ENCODE measurements at places on chromosomes 2 and 18. TPM values are rescaled to one million over a fixed set of nuclear protein-coding genes. Genes with fewer than 3 reads are reported as not detected.

- DNase-seq = no peak
Measured at GRCh38 chr2:166157578-166157977, 29.8 kb upstream of the SCN1A start.

The PROC gene
- total RNA-seq = not detected

DNA sequence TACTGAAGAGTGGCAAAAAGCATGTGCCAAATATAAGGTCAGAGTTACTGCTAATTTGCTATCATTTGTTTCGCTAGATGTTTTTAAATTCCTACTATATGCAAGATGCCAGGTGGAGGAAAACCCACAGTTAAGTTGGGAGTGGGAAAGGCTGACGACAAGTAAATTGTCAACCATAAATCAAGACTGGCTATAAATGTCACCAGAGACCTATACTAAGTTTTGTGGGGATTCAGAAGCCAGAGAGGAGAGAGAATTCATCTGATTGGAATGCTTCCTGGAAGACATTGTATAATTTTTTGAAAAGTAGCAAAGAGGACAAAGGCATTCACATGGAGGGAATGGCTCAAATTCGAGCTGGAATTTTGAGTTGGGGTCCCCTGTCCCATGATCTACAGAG is 64.3 kb downstream of the CFAP221 start:
- DNase-seq = no peak

DNA sequence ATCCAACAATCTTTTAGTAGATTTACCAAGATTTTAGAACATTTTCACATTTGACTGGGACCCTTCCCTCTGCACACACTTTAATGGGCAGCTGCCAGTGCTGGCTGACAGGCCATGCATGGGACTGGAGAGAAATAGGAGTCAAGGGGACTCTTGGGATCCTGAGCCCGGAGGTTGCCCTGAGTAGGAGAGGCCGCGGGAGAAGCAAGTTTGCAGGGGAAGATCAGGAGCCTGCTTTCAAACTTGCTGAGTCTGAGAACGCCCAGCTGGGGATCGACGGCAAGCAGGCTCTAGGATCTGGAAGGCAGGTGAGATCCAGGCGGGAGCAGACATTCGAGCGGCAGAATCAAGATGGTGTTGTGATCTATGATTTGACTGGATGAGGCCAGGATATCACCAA is 186.1 kb downstream of the HDAC4 start:
- DNase-seq = no peak

GRCh38 chr2:232410238-232410900 is 3.7 kb downstream of the ALPG start:
- DNase-seq = no peak

DNA sequence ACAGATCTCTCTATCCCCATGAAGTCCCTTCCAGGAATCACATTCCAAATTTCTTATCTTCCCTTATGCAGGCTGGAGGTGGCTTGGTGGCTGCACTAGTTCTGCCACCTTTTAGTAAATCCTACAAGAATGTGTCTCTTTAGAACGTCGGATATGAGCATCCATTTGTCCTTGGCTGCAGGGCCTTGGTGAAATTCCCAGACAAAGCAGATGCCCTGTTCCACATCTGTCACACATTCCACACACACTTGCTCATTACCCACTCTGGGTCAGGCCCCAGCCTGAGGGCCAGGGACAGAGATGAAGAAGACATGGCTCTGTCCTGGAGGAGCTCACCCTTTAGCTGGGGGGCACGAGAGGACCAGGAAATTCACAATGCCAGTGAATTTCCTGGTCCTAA is 31.2 kb upstream of the GPR17 start:
- DNase-seq = no peak

The TMEM247 gene
- not detected for total RNA-seq

- no peak for DNase-seq
Measured at GRCh38 chr2:97863829-97864228, 131.9 kb downstream of the TMEM131 start.

DNA sequence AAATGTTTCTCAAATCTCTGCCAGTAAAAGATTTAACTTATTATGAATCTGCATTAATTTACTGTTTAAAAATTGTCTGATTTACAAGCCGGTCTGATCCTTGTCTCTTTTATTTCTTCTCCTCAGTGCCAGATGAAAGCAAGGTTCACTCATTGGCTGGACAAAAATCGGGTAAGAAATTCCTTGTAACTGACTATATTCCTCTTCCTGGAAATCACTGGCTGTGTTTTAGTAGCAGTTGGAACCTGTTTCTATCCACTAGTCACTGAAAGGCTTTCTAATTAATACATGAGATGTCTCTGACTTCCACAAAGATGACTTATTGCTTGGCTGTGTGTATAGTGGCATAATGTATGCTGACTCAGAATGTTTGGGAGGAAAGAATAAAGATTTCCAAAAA is 436.6 kb upstream of the NRP2 start:
- DNase-seq = no peak

GRCh38 chr2:7915302-7916091 is 766.4 kb upstream of the ID2 start:
- DNase-seq = no peak

- DNase-seq = no peak
Measured at GRCh38 chr2:50952596-50952995, 79.3 kb downstream of the NRXN1 start.

The ALPI gene
- not detected for total RNA-seq

DNA sequence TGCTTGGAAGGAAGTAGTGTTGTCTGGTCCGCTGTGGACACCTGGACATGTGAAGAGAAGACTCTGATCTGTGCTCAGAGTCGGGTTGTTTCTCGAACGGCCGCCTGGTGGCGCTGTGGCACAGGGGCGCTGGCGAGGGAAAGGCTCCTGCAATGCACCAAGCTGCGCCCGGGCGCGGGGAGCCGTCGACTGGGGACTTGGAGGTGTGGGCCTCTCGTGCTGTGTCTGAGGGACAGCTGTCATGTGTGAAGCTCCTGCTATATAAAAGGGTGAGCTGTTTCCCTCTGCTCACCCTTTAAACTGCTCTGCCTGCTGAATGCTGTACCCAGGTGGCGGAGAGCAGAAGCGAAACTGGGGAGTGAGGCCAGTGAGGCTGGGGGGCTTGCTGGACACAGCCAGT is 44.0 kb downstream of the GNAL start:
- DNase-seq = peak; percentile 93

- no peak for DNase-seq
Measured at GRCh38 chr18:51537487-51537886, 340.0 kb upstream of the MEX3C start.

GRCh38 chr18:24988253-24988840 is 363.6 kb downstream of the ZNF521 start:
- no peak for DNase-seq

- DNase-seq = no peak
Measured at GRCh38 chr2:55961318-55961911, 37.8 kb upstream of the EFEMP1 start.

GRCh38 chr2:953975-954686 is 3.5 kb downstream of the SNTG2 start:
- no peak for DNase-seq

- no peak for DNase-seq
Measured at GRCh38 chr2:165425556-165425955, 43.9 kb upstream of the CSRNP3 start.

- no peak for DNase-seq
Measured at GRCh38 chr2:189657867-189658266, 3.4 kb upstream of the ASNSD1 start.

The HOXD11 gene
- not detected for total RNA-seq

- no peak for DNase-seq
Measured at GRCh38 chr2:40148334-40148733, 303.6 kb downstream of the SLC8A1 start.

DNA sequence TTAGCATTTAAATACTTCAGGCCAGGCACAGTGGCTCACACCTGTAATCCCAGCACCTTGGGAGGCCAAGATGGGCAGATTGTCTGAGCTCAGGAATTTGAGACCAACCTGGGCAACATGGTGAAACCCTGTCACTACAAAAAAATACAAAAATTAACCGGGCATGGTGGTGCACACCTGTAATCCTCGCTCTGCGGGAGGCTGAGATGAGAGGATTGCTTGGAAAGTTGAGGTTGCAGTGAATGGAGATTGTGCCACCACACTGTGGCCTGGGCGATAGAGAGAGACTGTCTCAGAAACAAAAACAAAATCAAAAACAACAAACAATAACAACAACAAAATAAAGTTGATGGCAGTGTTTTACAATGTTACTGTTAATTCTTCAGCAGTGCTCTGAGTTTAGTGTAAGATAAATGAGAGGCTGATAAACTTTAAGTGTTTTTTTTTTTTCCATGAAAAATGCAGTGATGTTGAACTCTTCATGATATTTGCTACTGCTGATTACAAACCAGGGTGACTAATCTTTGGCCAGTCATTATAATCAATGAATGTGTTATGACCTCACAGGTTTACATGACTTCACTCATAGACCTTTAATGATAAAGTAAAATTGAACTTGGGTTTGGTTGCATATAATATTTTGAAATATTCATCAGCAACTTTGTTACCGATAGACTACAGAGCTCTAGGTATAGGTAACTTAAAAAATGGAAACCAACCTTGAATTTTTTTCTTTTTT is 2.5 kb downstream of the ITGAV start:
- no peak for DNase-seq

The MALL gene
- 14.0 TPM for total RNA-seq

The ACMSD gene
- total RNA-seq = not detected

DNA sequence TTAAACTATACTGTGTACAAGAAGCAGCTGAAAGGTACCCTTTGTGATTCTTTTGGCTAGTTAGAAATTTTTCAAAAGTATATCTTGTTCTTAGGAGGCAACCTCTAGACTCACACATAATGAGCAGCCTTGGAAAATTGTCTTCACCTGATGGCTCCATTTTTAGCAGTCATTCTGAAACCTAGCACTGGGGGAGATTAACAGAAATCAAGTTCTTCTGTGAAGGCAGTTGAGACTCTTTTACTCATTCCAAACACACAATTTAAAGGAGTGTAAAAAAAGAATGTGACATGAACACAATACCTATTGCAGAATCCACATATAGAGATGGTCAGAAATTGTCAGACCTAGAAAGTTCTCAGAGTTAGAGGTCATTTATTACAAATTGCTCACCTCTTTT is 197.7 kb downstream of the UBE2E3 start:
- no peak for DNase-seq

DNA sequence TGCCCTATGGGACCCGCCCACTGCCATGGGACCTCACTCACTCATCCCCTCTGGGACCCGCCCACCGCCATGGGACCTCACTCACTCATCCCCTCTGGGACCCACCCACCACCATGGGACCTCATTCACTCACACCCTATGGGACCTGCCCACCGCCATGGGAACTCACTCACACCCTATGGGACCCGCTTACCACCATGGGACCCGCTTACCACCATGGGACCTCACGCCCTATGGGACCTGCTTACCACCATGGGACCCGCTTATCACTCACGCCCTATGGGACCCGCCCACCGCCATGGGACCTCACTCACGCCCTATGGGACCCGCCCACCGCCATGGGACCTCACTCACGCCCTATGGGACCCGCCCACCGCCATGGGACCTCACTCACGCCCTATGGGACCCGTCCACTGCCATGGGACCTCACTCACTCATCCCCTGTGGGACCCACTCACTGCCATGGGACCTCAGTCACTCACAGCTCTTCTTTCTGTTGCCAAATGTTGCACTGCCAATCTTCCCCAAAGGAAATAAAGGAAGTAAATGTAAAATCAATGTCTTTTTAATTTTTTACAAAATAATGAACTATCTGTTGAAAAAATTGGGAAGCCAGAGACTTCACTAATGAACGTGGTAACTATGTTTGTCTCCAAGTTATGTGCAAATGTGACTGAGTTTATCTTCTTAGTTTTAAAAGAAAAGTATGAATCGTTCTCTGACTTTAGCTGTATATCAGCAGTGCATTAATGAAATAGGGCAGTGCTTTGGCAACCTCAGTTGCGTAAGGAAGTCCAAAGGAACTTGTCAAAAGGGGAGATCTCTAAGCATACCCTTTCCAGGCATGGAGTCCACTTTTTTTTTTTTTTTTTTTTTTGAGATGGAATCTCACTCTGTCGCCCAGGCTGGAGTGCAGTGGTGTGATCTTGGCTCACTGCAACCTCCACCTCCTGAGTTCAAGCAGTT is 101.5 kb upstream of the MGAT5 start:
- no peak for DNase-seq

The CCL20 gene
- total RNA-seq = not detected

- no peak for DNase-seq
Measured at GRCh38 chr2:63786471-63786870, 55.2 kb upstream of the UGP2 start.

GRCh38 chr2:224885291-224885690 is 157.0 kb downstream of the DOCK10 start:
- DNase-seq = no peak

- no peak for DNase-seq
Measured at GRCh38 chr2:223936862-223937326, 8.2 kb downstream of the WDFY1 start.

The UGT1A10 gene
- not detected for total RNA-seq

GRCh38 chr2:11433822-11434221 is 32.1 kb downstream of the E2F6 start:
- no peak for DNase-seq

The OSBPL1A gene
- total RNA-seq = 78.9 TPM

DNA sequence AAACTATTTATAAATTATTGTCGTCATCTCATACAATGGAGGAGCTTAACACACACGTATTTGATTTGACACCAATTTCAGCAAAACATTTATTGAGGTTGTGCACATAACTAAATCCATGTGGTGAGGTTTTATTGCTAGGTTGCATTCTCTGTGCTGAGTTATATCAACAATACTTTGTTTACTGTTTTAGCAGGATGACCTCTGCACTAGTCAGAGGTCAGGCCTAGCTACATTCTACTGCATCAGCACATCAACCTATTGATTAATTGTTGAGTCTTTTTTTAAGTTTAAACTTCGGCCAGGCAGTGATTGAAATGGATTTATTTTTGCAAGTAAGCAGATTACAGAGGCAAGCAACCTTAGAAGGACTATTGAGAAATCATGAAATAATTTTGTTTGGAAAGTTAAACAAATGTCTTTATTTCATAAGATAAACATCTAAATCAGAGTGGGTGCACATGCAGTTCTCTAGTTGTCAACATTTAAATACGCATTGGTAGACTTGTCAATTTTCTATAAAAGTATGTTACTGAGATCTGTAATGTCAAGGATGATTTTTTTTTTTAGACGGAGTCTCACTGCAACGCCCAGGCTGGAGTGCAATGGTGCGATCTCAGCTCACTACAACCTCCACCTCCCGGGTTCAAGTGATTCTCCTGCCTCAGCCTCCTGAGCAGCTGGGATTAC is 75.2 kb upstream of the CD28 start:
- no peak for DNase-seq

- DNase-seq = peak; percentile 41
Measured at GRCh38 chr18:75280427-75281280, 70.1 kb downstream of the TSHZ1 start.

DNA sequence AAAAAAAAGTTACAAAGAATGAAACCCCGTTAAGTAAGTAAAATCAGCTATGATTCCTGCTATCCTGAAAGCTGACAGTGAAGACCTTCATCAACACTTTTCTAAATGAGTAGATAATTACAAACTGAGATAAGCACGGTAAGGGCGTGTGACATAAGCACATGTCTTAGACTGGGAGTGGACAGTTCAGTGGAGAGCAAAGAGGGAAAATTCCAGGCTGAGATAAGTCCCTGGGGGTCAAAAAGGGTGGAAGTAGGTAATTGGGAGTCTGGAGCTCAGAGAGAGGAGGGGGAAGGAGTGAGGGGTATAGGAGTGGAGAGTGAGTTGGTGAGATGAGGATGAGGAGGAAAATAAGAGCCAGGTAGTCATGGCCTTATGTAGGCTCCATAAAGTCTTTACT is 4.4 kb upstream of the IL1A start:
- no peak for DNase-seq

GRCh38 chr2:44582363-44583008 is 220.7 kb downstream of the CAMKMT start:
- no peak for DNase-seq

- no peak for DNase-seq
Measured at GRCh38 chr18:23337599-23338444, 115.3 kb upstream of the RIOK3 start.

Measured in Right ventricle myocardium inferior (tissue), 1 donor.